ENCODE measurements at places on chromosomes 2 and 18.

- no peak for DNase-seq
Measured at GRCh38 chr2:83633423-83633822, 825.7 kb downstream of the SUCLG1 start.

- DNase-seq = no peak
Measured at GRCh38 chr2:110875384-110875725, 143.0 kb downstream of the ACOXL start.

- no peak for DNase-seq
Measured at GRCh38 chr2:156537141-156537540, 101.0 kb downstream of the GPD2 start.

DNA sequence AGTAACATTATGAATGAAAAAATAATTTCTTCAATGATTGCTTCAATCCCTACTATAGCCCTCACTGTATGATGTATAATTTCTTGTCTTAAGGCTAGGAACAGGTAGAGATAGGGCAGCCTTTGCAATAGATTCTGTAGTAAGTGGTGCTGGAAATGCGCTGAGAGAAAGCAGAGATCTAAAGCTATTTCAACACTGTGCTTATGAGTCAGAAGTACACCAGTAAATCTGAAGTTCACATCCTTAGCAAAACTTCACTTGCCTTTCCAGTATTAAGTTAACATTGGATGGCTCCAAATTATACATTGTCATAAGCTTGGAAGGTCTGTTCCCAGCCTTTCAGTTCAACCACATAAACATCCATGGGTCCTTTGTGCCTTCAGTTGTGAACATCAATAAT is 178.2 kb upstream of the EPHA4 start:
- no peak for DNase-seq

DNA sequence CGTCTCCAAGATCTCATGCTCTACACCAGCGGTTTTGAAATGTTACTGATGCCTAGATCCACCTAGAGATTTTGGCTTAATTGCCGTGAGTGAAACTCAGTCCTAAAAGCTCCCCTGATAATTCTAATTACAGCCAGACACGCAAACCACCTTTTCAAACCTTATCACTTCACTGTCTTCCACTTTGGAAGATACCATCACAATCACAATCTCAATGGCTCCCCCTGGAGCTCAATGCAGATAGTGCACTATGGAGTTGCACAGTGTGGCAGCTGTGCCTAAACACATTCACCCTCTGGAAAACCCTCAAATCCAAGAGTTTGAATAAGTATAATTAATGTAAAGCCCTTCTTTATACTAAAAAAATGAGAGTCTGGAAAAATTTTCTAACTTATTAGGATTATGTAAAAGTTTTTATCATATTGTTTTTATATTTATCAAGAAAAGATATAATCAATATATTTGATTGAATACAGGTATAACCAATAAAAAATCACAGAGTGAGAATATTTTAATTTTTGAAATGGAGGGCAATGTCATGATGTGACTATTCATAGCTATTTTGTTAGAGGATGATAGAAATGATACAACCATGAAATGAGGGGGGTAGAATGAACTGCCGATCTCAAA is 102.9 kb upstream of the SLC8A1 start:
- no peak for DNase-seq

DNA sequence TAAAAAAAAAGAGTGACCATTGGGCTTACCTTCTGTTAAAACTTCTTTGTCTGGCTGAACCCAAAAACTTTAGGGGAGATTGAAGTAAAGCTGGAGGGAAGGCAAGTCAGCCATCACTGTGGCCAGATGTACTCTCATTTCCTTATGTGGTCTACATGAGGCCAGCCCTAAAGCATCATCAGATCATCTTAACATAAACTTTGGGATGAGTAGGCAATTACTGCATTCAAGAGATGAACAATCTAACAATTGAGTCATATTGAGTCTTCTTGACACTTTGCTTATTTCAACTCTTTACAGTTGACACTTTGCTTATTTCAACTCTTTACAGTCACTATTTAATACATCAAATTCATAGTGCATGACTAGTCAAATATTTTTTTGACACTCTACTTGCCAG is 155.6 kb downstream of the QPCT start:
- DNase-seq = no peak

- DNase-seq = no peak
Measured at GRCh38 chr2:128374711-128375413, 56.2 kb upstream of the HS6ST1 start.

GRCh38 chr2:112803691-112804521 is 19.6 kb upstream of the IL1A start:
- DNase-seq = no peak

DNA sequence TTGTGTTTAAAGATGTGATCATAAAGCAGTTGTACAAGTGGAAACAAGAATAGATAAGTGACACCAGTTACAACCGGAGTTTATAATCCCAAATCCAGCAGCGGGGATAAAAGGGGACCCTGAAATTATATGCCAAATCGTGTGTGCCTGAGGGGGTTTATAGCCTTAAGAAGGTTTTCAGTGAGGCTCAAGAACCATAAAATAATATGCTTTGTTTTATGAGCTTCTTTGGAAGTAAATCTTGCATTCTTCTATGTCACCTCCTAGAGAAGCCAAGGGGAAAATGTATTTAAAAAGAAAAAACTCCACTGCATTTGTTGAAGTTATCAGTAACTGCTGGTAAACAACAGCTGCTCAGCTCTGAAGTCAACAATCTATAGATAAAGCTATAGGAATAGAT is 25.8 kb upstream of the MAP3K20 start:
- no peak for DNase-seq

GRCh38 chr2:111184725-111185310 is 64.1 kb downstream of the BCL2L11 start:
- no peak for DNase-seq

DNA sequence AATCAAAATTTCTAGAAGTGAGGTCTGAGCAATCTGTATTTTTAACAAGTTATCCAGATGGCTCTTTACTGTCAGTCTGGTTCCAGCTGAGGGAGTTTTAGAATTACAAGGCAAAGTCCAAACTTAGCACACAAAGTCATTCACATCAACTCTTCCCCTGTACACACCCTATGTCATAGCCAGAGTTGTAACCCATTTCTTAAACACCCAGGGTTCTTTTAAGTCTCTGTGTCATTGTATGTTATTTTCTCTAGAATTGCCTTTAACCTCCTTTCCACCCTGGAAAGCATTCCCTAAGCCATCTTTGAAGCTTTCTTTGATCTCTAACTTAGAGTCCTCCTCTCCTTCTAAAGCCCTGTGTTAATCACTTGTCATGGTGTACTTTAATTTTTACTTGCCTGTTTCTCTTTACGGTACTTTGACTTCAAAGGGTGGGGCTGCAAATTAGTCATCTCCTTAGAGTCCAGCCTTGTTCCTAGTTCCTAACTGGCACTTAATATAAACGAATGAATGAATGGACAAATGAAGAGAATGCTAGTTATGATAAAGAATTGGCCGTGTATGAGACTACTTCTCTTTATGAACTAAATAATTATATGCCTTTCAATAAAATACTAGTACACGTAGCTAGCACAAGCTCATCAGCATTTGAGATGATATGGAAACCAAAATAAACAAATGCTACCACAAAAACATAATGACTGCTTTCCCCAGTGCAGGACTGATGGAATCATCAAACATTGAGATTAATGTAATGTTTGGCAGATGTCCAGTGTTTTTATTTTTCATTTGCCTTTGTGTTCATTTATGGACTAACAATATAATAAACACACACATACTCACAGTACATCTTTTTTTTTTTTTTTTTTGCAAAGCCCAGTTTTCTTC is 11.9 kb upstream of the ACTR3 start:
- no peak for DNase-seq

DNA sequence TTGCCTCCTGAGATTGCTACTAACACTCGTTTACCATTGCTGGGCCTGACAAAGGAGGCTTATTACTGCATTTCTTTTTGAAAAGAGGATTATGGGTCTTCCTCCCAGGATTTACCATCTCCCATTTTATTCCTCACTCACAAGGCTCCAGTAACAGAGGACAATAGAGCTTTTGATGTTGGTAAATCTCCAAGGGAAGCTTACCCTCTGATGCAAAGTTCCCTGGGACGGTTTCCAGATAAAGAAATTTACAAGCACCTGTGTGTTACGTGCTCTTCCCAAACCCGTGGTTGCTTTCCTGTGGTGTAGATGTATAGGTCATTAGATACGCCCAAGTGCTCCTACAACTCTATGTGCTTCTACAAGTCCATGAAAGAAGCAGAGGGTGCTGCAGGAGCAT is 17.1 kb downstream of the VSNL1 start:
- no peak for DNase-seq
